HTR-8/SVneo (cell line): ENCODE measurements at places on chromosomes 5 and 9.

GRCh38 chr5:133818031-133818431 is 150.4 kb downstream of the C5orf15 start:
- DNase-seq: no peak

- no peak for DNase-seq
Measured at GRCh38 chr9:136407911-136408310, 2.5 kb downstream of the ENTR1 start.

DNA sequence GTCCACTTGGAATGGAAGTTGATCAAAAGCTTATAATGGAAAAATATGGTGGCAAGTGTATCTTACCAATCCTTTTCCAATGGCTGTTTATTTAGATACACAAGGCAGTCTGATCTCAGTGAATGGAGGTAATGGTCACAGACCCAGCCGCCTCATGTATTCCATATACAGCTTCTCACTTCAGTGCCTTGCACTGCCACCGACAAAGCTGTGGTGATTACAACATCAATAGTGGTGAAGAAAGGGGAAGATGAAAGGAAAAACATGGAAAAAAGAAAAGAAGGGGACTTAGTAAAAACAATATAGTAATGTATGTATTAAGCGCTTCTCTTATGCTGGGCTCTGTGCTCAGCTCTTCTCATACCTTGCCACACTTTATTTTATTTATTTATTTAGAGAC is 297.3 kb upstream of the RASA1 start:
- no peak for DNase-seq

GRCh38 chr9:121067640-121068039 is 7.1 kb upstream of the CNTRL start:
- DNase-seq: no peak

GRCh38 chr9:25964239-25964638 is 286.0 kb upstream of the TUSC1 start:
- peak; percentile 21 for DNase-seq

GRCh38 chr5:159215886-159216285 is 6.5 kb upstream of the RNF145 start:
- no peak for DNase-seq

GRCh38 chr9:37692622-37693221 is 42.0 kb downstream of the FRMPD1 start:
- no peak for DNase-seq

- DNase-seq: no peak
Measured at GRCh38 chr5:10277773-10278630, 27.9 kb downstream of the CCT5 start.

- DNase-seq: no peak
Measured at GRCh38 chr5:90955001-90955635, 396.5 kb downstream of the ADGRV1 start.

GRCh38 chr9:100933656-100934055 is 94.9 kb upstream of the PLPPR1 start:
- DNase-seq: no peak

DNA sequence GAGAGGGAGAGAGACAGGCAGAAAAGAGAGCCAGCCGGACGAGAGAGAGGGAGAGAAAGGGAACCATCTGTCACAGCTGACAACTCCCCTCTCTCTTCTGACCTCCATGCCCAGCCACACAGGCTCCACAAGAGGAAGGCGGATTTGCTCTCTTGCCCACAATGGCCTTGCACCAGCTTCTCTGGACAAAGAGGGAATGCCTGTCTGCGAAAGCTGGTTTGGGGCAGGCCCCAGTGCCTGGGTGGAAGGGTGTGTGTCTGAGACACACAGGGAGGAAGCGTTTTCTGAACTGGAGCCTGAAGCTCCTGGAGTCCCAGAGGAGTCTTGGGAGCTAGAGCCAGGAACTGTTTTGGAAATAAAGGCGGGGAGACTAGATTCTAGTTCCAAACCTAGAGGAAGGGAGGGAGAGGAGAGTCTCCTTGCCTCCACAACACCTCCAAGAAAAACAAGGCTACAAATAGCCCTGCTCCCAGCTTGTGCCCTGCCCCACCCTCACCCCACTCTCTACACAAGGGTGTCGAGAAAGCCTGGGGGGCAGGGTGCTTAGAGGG is 12.5 kb downstream of the C1QTNF2 start:
- DNase-seq: no peak

DNA sequence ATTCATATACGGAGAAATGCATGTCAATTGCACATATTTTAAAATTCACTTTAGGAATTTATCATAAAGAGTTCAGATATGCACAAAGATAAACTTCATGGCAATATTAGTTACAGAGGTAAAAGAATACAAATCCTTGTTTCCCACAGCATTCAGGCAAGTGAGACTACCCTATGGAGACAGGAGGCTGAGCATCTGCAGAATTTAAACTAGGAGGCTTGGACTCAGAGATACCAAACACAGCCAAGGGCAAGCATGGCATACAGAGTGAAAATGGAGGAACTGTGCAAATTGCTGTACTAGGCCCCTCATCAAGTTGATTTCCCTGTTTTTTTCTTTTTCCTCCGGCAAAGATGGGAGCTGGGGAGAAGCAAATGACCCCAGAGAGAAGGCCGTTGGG is 94.2 kb downstream of the SLC24A2 start:
- DNase-seq: no peak

- DNase-seq: no peak
Measured at GRCh38 chr5:145852990-145853389, 17.8 kb upstream of the PRELID2 start.

GRCh38 chr9:37419204-37419603 is 3.3 kb upstream of the GRHPR start:
- DNase-seq: no peak

DNA sequence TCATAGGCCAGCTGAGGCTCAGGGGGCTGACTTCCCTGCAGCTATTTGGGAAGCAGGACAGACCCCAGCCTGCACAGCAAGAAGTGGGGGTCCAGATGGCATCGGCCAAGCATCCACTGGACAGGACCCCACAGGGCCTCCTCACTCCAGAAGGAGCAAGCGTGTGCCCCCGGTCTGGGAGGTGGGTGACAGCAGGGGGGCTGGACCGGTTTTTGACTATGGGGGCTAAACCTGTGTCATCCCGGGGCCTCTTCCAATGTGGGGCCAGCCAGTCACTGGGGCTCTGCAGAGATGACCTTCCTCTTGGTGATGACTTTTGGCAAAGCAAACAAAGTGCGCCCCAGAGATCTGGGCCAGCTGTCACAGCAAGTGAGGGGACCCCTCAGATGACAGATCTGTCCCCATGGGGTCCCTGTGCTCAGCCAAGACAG is 163.9 kb downstream of the OLFM1 start:
- no peak for DNase-seq

DNA sequence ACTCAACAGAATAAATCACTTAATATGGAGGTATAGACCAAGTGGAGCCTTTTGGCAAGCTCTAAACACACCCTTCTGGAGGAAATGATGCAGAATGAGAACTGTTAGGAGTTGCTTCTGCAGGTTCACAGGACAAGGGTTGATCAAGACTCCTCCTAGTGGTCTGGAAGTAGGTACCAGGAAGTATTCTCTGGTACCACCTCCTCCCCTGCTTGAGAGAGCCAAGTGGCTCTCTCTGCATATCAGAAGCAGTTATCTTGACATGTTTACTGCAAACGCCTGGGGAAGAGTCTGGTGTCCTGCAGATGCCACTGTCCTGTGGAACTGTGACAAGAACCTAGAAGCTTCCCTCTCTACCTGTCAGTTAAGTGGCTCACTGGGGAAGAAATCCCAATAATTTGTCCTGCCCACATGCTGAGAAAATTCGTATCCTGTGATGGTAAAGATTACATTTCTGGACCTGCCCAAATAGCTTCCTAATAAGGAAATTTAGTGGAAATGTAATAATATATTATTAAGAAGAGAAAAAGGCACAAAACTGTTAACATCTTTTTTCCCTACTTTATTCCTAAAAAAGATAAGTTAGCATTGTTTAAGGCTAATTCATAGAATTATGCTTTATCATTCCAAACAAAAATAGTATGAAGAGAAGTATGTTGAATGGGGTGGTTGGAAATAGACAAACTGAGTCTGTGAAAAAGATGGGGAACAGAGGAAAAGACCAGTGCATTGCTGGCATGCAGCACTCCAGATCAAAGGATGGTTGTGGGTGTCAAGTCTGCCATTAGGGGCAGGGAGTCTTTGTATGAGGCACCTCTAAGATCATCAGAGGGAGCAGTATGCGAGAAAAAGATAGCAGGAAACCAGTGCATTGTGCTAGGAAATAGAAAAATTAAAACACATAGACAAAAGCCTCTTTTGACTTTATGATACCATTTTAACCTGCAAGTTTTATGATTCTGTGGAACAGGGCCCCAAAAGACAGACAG is 118.8 kb downstream of the CDC42SE2 start:
- DNase-seq: peak; percentile 61

DNA sequence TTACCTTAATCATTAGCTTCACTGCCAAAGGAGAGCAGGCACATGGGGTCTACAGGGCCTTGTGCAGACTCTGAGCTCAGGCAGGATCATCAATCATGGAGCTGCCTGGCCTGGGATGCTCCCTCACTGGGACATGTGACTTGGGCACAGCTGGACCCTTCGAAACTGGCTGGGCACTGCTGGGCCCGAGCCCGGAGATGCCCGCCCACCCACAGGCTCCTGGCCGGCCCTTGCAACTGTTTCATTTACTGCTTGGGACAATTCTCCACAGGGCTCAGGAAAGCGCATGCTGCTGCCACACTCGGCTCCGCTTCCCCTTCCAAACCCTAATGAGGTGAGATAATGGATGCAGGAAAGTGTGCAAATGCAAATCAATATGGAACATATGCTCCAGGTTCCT is 387.5 kb downstream of the TRIM36 start:
- DNase-seq: no peak

GRCh38 chr5:143086908-143087637 is 316.4 kb downstream of the NR3C1 start:
- peak; percentile 75 for DNase-seq

- no peak for DNase-seq
Measured at GRCh38 chr5:42517164-42517563, 93.9 kb downstream of the GHR start.

DNA sequence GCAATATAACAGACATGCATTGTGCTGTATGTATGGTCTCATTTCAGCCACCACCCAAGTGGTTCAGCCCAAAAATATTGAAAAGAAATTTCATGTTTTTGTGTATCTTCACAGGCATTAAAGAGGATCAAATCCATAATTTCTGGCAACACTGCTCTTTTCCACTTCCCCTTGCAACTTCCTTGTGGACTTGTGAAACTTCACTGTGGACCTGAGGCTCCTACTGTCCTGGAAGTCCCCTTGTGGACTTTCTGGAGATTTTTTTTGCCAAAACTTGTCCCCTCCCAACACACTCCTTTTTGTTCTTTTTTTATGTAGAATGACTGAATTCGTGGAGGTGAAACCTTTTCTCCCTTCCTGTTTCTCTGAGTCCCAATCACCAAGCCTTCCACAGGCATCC is 14.3 kb downstream of the OTULINL start:
- DNase-seq: no peak

- no peak for DNase-seq
Measured at GRCh38 chr9:132946211-132946610, 1.8 kb upstream of the TSC1 start.

DNA sequence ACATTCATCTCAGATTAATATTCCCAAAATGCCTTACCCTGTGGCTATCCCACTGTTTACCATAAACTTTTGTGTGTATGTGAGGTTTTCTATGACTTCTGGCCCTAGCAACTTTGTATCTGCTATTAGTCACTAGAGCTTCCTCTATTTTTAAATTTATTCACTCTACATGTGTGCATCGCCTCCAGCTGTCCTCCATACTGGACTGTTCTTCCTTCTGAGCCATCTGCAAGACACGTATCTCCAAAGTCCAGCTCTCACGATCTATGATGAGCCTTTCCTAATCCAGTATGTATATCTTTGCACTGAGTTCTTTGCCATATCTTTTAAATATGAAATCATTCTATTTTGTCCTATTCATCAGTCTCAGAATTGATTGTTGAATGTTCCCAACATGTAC is 1.7 kb upstream of the GNG10 start:
- no peak for DNase-seq

- DNase-seq: no peak
Measured at GRCh38 chr9:10242255-10242654, 370.5 kb downstream of the PTPRD start.

DNA sequence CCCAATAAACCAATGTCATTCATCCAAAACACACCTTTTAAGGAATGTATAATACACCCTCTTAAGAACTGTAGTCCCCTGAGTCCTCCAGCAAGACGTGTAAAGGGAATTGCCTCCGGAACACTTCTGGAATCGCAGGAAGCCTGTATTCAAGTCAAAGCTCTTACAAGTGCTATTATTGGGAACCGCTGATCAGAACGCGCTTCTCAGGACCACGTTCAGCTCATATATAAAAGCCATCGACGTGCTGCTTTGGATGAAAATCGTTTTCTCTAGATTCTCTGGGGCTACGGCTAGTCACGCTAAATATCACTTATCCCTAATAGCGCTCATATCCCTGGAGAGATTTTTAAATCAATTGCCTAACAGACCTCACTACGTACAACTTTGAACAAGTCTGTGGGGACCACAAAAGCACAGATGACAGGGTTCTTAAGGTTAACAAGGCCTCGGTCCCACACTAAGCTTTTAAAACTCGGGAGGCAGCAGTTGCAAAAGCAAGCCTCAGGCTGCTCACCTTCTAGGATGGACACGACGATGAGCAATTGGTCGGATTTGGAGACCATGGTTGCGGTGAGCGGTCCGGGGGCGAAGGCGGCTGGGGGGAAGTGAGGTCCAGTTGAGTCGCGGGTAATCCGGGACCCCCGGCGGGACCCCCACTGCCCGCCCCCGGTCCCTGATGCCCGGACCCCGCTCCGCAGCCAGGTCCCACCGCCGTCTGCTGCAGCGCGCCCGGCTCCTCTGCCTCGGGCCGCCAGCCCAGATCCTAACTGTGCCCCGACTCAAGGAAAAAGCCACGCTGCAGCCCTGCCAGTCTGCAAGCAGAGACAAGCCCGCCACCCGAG is 548 bp downstream of the CEP120 start:
- peak; percentile 5 for DNase-seq
